ENCODE measurements at places on chromosomes 12 and 14.

DNA sequence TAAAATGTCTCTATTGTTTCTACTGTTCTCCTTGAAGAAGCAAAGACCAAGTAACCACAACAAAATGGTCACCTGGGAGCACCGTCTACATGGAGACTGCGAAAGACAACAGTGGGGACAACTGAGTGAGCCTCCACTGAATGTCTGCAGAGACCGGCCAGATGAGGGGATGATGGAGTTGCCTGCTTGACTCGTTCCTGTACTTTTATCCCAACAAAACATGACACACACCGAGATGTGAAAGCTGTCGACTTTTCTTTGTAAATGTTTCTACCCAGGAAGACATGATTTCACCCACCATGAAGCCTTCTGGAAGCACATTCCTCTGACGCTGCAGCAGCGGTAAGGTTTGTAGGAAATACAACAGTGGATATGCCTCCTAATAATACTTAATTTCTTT lies 66.9 kb downstream of the FOXN3 start:
- DNase-seq = no peak

DNA sequence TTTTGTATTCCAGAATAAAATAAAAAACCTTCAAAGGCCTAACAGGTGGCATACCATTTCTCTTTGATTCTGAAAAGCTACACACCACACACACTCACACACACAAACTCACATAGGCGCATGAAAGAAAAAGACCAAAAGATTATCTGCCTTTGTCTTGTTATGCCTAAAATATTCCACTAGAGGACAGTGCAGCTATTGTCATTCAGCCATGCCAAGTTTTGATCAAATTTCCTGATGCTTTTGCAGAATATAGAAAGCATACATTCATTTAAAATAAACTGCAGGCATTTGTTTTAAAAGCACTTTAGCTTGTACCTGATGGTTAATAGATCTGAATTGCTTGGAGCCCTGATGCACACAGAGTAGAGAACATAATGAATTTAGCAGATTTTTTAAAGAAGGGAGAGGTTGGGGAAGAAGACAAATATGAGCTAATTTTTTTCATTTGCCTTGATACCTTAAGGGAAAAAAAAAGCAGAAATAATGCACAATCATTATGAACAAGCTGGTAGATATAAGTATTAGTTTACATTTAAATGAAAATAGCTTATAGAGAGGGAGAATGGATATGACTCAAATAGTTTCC lies 1766.9 kb upstream of the SEL1L start:
- DNase-seq = no peak

DNA sequence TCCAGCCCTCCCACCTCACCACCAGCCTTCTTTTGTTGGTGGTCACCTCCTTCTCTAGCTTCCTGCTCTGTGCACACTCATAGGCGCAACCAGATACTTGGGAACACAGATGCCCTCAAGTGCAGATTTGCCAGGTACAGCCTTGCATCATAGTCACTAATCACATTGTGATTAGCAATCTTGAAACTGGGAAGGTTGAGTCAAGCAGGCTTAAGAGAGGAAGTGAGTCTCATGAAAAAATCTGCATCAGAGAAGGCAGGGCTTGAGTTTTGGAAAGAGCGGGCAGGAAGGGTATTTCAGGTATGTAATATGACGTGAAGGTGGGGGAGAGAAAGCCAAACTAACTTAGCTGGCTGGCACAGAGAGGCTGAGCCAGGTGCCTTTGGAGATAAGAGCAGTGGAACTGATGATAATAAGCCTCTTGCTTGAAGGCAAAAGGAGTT lies 2.7 kb upstream of the RABGGTA start:
- DNase-seq = no peak

GRCh38 chr14:30214461-30215090 lies 286.9 kb upstream of the PRKD1 start:
- DNase-seq = no peak

GRCh38 chr14:95250140-95250769 lies 69.5 kb downstream of the CLMN start:
- DNase-seq = no peak

DNA sequence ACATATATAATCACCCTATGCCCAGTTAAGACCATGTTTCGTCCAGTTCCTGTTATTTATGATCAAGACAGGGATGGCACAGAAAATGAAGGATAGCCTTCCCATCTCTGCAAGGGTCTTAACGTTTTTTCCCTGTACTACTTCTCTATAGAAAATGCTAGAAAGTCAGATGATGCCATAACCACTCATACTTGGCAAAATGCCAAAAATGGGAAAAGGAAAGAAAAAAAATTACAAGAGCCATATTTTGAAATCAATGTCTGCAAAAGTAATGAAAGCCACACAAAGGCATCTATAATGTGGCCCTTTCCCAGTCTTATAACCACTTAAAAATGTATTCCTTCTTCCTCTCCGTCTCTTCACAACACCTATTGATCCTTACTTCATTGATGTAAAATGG lies 1.8 kb upstream of the MYL6B start:
- no peak for DNase-seq

GRCh38 chr14:35296545-35296944 lies 4.4 kb downstream of the PSMA6 start:
- DNase-seq = no peak

DNA sequence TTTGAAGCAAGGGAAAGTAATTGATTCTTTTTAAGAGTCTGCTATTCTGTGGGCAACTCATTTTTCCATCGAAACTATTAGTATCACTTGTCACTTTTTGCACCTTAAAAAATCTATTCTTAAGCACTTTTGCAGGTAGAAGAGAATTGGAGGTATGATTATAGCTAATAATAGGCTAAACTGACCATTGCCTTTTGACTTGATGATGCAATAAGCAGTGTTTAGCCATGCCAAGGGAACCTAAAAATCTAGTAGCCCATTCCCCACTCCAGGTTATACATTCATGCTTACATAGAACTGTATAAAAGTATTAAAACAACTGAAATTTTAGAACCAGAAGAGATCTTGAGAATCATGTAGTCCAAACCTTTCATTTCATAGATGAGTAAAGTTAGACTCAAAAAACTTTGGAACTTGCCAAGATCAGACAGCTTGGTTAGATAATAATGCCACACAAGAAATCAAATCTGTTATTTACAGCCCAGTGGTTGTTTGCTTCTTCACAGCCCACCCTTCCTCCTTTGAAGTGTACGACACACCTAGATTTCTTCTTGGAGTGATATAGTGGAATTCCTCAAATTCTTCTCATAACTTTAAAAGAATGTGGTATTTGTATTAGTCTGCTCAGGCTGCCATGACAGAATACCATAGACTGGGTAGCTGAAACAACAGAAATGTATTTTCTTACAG lies 21.7 kb upstream of the GARIN2 start:
- no peak for DNase-seq

GRCh38 chr12:41905073-41905758 lies 239.5 kb downstream of the GXYLT1 start:
- DNase-seq = no peak

DNA sequence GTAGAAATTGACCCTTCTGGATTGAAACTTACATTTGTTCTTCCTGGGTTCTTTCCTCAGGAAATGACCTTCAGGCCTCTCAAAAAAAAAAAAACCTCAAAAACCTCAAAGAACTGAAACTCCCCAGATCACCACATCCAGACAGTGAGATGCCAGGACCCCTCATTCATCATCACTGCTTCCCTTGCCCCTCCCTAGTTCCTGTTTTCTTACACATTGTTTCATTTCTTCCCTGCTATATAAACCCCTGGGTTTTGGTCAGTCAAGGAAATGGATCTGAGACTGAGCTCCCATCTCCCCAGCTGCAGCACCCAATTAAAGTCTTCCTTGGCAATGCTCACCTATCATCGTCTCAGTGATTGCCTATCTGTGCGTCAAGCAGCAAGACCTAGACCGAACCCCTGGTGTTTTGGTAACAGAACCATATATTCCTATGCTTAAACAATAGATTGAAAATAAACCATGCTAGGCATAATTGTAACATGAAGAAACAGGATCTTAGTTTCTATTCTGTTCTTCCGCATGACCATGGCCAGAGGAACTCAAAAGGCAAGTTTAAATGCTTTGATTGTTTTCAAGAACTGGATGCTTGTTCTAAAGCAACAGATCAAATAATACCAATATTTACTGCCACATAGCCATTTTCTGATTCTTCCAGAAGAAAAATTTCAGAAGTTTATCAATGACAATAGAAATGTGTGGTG lies 108.0 kb upstream of the MAX start:
- no peak for DNase-seq

All from omental fat pad (tissue), 4 donors.